ENCODE measurements at places on chromosomes 6 and 20. TPM values are rescaled to one million over a fixed set of nuclear protein-coding genes. Genes with fewer than 3 reads are reported as not detected.

DNA sequence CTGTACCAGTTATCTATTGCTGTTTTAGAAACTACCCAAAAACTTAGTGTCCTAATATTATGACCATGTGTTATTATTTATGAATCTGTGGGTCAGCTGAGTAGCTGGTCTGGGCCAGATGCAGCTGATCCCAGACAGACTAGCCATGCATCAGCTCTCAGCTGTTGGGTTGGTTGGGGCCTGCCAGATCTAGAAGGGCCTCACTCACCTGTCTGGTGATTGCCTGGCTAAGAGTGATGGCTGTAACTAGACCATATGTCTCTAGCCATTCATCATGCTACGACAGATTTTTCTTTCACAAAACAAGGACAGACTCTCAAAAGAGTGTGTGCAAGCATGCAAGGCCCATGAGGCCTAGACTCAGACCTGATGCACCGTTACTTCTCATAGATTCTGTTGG lies 403.2 kb downstream of the SAMD5 start:
- no peaks in the 10 kb centered on the region for H3K4me1 ChIP-seq
- no peak overlapping the region for H3K27ac ChIP-seq
- H3K27me3 ChIP-seq, result no peaks in the 10 kb centered on the region
- H3K4me3 ChIP-seq, result no peak overlapping the region

- H3K4me3 ChIP-seq, result no peak overlapping the region
- H3K36me3 ChIP-seq, result no peaks in the 10 kb centered on the region
- DNase-seq, result peak; percentile 14
- H3K27me3 ChIP-seq, result peaks cover 25% of the 10 kb centered on the region
- no peaks in the 10 kb centered on the region for H3K4me1 ChIP-seq
These were observed 98.5 kb downstream of the F13A1 start for GRCh38 chr6:6221787-6222535.

DNA sequence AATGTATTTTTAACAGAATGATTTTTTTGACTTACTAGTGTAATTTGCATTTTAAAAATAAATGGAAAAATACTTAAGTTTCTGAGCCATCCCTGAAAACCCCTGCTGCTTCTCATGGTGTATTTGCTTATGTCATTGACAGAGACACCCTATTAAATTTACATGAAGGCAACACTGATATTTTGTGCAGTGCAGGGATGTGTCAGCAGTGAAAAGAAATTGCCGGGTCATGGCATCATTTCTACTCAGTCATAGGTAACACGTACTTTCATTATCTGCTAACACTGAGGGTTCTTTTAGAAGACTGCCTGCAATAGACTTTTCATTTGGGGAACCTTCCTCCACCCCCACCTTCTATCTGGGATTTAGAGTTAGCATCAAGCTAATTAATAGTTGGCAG lies 136.7 kb upstream of the RNF217 start:
- H3K36me3 ChIP-seq, result no peaks in the 10 kb centered on the region
- no peak overlapping the region for H3K4me3 ChIP-seq
- no peak for DNase-seq

WFDC10B gene
- not detected for total RNA-seq

OPRL1 gene
- 0.45 TPM for total RNA-seq

ZBTB12 gene
- total RNA-seq, result 0.57 TPM
